Stimulated activated CD4-positive, alpha-beta T cell treated with anti-CD3 and anti-CD28 coated beads, Interleukin-15, amount 100 ng/mL, for 24 hours (primary cell): ENCODE measurements at places on chromosomes 13 and 19.

GRCh38 chr19:750640-751423 is at the start of gene MISP:
TSS of gene MISP (plus strand) at chr19:751112. CDS start at chr19:756947, 5,835 bp downstream.
- no peak for DNase-seq

DNA sequence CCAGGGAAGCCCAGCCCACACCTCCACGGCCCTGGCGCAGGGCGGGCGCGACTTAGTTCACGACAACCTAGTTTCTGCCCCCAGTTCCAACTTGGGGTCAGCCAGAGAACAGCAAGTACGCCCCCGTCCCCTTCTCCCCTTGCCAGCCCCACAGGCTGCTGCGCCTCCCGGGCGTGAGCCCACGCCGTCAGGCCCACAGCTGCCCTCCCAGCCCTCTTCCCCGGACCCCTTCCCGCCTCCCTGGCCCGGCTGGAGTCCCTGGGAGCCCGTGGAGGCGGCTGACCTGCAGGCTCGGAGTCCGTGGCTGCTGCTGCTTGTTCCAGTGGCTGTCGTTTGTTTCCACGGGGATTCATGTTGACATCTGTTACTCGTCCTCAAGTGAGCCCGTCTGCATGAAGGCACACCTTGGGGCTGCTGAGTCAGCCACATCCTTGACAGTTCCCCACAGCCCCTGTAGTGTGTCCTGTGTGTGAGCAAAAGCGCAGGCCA is 86.0 kb downstream of the ATP11A start:
- DNase-seq, result no peak

GRCh38 chr19:30936276-30936675 is 413.0 kb downstream of the TSHZ3 start:
- DNase-seq, result no peak

DNA sequence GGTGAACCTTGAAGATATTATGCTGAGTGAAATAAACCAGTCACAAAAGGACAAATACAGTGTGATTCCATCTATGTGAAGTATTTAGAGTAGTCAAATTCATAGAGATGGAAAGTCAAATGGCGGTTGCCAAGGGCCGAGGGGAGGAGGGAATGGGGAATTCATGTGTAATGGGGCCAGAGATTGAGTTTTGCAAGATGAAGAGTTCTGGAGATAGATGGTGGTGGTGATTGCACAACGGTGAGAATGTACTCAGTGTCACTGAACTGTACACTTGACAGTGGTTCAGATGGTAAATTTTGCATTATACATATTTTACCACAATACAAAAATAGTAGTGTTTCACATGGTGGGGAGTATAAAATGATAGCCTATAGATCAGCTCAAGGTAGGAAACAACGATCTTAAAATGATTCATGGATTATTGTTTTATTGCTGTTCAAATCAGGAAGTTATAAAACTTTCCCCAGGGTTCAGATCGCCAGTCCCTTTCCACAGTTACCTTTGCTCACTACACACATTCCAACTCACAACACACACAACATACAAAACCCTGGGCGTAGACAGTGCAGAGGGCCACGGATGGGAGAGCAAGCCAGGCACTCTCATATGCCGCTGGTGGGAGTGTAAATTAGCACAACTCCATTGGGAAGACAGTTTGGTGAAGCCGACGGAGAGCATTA is 219.9 kb downstream of the ZIC5 start:
- DNase-seq, result no peak

DNA sequence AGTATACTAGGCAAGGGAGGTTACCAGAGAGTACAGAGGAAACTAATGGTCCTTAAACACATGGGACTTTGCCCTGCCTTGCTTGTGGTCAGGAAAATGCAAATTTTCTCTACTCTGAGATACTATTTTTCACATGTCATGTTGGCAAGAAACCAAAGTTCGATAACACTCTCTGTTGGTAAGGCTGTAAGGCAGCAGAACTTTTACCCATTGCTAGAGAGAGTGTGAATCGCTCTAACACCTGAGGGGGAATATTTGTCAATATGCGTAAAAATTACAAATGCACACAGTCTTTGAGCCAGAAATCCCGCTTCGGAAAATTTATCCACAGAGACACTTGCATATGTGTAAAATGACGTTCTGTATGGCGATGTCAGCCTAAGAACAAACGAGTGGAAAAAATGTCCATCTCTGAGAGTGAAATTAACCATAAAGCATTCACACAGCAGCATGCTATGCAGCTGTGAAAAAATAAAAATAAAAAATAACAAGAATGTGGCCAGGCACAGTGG is 9.5 kb upstream of the RFX1 start:
- DNase-seq, result no peak

GRCh38 chr13:30105381-30105780 is 202.0 kb downstream of the KATNAL1 start:
- DNase-seq, result no peak

DNA sequence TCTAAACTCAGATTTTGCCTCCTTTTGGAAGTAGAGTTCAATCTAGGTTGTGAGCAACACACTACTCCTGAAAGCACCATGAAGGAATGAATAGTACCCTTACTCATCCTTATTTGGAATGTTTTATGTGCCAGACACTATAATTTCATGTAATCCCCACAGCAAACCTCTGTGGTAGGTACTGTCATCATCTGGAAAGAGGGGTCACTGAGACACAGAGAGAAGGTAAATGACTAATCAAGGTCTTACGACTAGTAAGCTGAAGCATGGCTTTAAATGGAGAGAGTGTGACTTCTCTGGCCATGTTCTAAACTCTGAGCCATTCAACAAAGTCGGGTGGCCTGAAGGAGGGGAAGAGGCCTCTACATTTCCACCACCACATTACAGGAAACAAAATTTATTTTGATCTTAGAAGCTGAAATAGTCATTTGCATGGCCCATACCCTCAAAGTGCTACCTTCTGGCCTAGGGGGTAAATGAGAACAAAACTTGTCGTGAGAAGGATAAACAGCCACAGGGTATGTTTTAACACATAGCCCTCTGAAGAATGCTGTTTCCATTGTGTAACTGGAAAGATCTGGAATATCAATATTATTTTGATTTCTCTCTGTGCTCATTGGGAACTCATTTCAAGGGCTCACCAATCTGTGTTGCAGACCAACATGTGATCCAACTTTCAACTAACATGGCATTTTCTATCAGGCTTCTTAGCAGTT is 180.8 kb upstream of the RFC3 start:
- no peak for DNase-seq
